ENCODE measurements at places on chromosomes 3 and 15.

DNA sequence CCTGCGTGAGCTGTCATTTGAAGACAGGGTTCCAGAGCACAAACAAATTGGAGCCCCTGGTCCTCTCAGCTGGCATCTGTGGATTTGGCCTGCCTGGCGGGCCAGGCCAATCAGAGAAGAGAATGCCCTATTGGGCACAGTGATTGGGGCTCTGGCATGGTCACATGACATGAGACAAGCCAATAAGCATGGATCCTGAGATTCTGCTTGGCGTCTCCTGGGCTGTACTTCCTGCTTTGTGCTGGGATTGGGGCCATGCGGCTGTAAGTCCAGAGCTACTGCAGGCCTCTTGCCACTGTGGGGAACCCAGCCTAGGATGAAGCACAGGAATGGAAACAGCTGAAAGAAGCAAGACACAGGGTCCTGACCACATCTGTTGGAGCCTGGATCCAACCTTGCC, 121.4 kb downstream of the FBLN2 start:
- no peak for DNase-seq

DNA sequence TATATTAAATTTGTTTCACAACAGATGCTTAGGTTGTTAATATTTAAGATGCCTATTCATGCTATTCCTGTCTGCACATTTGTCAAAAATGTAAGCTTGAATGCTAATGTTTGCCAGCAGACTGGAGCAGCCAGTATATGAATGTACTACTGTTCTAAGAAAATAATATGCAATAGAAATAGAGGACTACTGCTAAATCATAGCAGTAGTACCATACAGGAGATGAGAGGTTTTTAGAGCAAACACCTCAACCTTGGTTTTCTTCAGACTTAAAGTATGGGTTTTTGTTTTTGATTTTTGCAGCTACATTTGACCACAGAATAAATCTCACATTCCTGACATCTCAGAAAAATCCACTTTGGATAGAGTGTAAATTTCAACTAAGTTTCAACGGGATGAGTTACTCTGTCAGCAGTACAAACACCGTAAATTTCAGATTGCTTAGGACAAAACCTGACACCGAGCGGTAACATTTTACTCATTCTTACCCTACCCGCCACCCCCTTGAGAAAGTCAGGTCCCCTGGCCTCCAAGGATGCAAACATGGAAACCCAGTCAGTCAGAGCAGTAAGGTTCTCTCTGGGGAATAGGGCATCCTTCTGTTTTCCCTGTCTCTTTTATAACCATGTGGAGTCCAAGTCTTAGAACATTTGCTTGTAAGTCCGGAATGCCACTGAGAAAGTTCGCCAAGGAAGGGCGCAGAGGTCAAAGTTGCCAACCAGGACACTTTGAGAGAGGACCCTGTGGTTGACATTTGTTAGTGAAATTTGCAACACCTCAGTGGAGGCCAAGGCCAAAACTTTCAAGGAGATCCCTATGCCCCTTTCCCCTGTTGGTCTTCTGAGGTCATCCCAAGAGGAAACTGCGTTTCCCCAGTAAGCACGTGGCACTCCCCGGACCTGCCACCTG, 17.9 kb upstream of the SATB1 start:
- DNase-seq: peak; percentile 54

- no peak for DNase-seq
These were observed 519 bp downstream of the LYSMD2 start for GRCh38 chr15:51736751-51737521.

GRCh38 chr15:84891339-84891738, 6.9 kb downstream of the SLC28A1 start:
- no peak for DNase-seq

DNA sequence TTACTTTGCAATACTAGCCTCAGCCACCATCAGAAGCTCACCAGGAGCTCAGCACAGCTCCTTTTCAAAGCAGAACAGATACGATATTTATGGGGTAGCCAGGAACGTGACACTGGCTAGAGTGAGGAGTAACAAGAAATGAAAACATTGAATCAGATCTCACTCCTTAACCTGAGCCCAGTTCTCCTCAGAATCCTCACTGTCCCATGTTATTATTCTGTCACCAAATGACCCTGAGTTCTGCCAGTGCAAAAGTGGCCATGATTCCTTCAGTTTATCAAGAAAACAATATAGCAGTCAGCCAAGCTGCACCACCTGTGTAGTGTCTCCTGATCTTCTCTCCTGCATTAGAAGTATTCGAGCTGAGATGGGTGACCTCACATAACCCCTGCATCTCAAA, 956.7 kb downstream of the TUSC7 start:
- DNase-seq: no peak

Data from Kasumi-1 (cell line).